ENCODE measurements at places on chromosomes 3 and 15. TPM values are rescaled to one million over a fixed set of nuclear protein-coding genes. Genes with fewer than 3 reads are reported as not detected.

Gene CALML4
- total RNA-seq, result 11.9 TPM

Gene PEX5L
- 0.96 TPM for total RNA-seq

Gene PTPN9
- total RNA-seq, result 41.1 TPM

Gene RGMA
- total RNA-seq, result 205 TPM

Gene SH3GL3
- 1.4 TPM for total RNA-seq

Gene TMEM40
- total RNA-seq, result not detected

Gene MAGEL2
- total RNA-seq, result 13.1 TPM

Gene FSIP1
- total RNA-seq, result 8.1 TPM

Gene COL8A1
- 0.14 TPM for total RNA-seq

Gene ASB14
- total RNA-seq, result not detected

Gene CTXN2
- total RNA-seq, result 0.18 TPM

Gene LRRC15
- total RNA-seq, result not detected

Gene C3orf20
- total RNA-seq, result not detected

Gene HRH1
- not detected for total RNA-seq

Gene PLSCR4
- 1.1 TPM for total RNA-seq

Gene CCDC54
- not detected for total RNA-seq

Gene HERC2
- total RNA-seq, result 87.7 TPM

Gene SKOR1
- 0.49 TPM for total RNA-seq

Gene FANCD2OS
- total RNA-seq, result not detected

Gene RBPMS2
- total RNA-seq, result 40.5 TPM

Gene ABHD17C
- 23.5 TPM for total RNA-seq

Gene VIPR1
- total RNA-seq, result not detected

Gene NEK10
- total RNA-seq, result 1.6 TPM

Gene CADM2
- total RNA-seq, result 4.2 TPM

Gene LTF
- total RNA-seq, result not detected
